Foreskin keratinocyte (primary cell): ENCODE measurements at places on chromosomes 6 and 20. TPM values are rescaled to one million over a fixed set of nuclear protein-coding genes. Genes with fewer than 3 reads are reported as not detected.

Gene DTNBP1
- 10.2 and 12.1 TPM in 2 replicates for total RNA-seq

Gene C6orf163
- 0.78 and 0.92 TPM in 2 replicates for total RNA-seq

Gene SLC22A7
- not detected in 2 replicates for total RNA-seq

Gene LINC00237
- not detected in 2 replicates for total RNA-seq

Gene TEAD3
- 14.0 and 14.9 TPM in 2 replicates for total RNA-seq

Gene KCNK16
- total RNA-seq, result not detected in 2 replicates

Gene MEP1A
- total RNA-seq, result 0.07 TPM in 1 of 2 replicates, not detected in the other

Gene MATN4
- 0.10 TPM in 1 of 2 replicates, not detected in the other for total RNA-seq

Gene ADTRP
- total RNA-seq, result 3.1 and 5.5 TPM in 2 replicates
